Pulmonary artery endothelial cell (primary cell): ENCODE measurements at places on chromosomes 5 and 9. TPM values are rescaled to one million over a fixed set of nuclear protein-coding genes. Genes with fewer than 3 reads are reported as not detected.

The ARSI gene
- 0.04 TPM in 1 of 2 replicates, not detected in the other for total RNA-seq

The SMU1 gene
- 42.3 and 47.6 TPM in 2 replicates for total RNA-seq

The ESM1 gene
- 466 and 764 TPM in 2 replicates for total RNA-seq

The IL9 gene
- total RNA-seq: not detected in 2 replicates

The DBH gene
- not detected in 2 replicates for total RNA-seq

DNA sequence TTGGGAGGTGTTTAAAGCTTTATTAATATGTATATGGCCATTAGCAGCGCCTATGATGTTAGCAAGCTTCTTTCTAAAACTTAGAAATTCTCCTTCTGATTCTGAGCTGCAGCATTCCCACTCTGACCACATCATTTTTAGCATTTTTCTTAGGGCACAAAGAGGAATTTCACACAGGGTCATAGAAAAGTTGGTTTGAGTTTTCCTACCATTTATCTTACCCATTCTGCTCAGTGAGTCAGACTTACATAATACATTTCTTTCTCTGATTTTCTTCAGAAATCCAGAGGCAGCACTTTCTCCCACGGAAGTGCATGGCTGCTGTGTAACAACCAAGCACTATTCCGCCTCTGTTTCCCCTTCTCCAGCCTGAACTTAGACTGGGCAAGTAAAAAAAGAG is 246.6 kb downstream of the ARL15 start:
- no peak for DNase-seq

- DNase-seq: no peak
Observed at GRCh38 chr5:128815201-128815600, 150.1 kb upstream of the SLC27A6 start.

GRCh38 chr5:126597156-126597555 is 2.1 kb upstream of the ALDH7A1 start:
- DNase-seq: peak; percentile 85

DNA sequence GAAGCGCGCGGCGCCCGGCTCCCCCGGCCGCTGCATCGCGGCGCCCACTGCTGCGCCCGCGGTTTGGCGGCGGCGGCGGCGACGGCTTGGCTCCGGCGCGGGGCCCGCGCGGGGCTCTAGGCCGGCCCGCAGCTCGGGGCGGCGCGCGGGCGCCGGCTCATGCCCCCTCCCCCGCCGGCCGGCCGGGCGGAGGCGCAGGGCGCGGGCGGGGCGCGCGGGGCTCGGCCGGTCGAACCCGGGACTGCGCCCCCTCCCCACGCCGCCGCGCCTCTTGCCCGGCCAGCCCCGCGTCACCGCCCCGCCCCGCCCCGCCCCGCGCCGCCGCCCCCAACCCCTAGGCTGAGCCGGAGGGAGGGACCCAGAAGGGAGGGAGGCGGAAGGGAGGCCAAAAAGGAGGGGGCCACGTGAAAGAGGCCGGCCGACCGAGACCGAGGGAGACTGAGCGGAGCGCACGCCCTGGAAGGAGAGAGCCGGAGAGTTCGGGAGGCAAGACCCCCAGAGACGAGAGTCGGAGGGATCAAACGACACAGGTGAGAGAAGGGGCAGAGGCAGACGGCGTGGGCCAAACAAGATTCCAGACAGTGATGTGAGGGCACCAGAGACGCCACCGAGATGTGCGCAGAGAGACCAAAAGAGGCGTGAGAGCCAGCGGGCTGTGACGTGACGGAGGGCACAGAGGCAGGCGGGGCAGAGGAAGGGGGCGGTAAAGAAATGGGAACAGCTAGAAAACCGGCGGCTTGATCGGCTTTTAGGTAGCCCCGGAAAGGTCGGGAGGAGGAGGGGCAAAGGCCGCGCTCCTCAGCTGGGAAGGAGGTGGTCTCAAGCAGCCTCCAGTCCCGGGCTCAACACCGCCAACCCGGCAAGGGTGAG is at the start of gene BARX1:
BARX1 (minus strand) TSS at position 245 of the 870 bp plus-strand sequence; CDS start at position 36, 209 bp downstream.
- DNase-seq: no peak

DNA sequence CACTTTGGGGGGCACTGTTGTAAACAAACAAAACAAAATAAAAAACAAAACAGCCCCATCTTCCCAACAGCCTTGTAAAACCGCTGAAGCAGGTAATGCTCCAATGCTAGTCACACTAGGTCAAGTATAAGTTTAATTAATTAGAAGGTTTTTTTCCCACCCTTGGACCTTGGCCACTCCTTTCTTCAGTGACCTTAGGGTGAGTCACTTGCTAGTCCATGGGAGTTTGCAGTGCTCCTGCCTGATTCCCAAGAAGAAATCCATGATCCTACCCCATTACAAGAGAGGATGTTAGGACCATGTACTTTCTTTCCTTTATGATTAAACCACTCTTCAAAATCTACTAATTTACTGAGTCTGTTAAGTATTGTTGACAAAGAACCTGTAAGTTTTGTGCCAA is 192.2 kb upstream of the CDKN2B start:
- no peak for DNase-seq

- peak; percentile 36 for DNase-seq
Observed at GRCh38 chr5:32329395-32329834, 16.7 kb upstream of the MTMR12 start.

- no peak for DNase-seq
Observed at GRCh38 chr5:134503937-134504437, 21.5 kb upstream of the JADE2 start.

GRCh38 chr9:9598723-9599122 is 1014.1 kb downstream of the PTPRD start:
- DNase-seq: no peak

GRCh38 chr5:167412556-167412955 is 878.9 kb upstream of the WWC1 start:
- DNase-seq: no peak

DNA sequence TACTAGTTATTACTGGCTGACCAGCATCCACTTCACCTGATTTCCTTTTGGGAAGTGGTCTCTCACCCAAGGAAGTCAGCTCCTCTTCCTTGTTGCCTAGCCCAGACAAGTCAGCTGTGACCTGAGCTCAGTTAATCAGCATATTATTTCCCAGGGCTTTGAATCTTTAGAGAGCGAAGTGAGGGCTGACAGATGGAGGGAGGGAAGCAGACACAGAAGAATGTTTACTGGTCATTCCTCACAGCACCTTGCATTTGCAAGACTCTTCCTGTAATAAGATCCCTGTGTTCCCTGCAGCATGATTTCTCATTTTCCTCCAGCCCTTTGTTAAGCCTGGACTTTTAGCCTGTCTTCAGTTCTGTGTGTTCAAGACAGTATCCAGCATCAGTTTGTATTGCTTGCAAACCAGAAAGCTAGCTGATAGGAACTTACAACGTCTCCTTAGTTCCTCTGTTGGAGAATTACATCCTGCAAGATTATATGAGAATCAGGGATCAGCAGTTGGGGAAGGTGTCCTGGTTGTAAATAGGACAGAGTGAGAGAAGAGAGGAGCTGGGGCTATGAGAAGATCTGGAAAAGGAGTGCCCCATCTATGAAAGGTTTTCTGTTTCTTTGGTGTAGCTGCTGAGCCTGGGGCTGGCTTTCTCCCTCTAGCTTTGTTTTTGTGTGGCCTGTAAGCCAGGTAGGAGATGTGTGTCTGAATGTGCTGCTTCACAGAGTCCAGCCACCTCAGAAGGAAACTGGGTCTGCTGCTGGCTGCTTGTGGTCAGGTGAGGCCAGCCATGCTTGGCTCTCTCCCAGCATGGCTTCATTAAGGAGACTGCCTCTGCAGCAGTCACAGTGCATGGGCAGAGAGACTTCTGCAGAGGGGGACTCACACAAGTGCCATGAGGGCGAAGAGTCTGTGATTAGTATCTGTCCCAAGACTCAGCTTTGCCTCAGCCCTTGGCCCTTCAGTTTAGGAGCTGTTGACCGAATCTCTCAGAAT is 50.3 kb downstream of the MAN2A1 start:
- no peak for DNase-seq
